ENCODE measurements at places on chromosomes 5 and 9.

DNA sequence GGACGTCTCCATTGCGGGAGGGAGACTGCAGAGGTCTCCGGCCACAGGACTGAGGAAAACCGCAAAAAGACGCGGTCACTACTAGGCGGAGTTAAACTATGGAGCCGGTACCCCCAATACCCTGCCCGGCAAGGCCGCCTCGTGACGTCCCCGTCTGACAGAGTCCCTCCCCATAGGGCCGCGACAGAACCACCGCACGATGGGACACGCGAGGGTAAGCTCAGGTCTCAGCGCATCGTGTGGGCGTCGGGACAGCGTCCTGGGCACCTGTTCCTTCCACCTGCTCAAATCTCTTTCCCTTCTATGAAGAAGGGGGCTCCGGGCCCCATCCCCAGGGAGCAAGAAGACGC is 35.2 kb upstream of the GLDC start:
- DNase-seq: no peak

DNA sequence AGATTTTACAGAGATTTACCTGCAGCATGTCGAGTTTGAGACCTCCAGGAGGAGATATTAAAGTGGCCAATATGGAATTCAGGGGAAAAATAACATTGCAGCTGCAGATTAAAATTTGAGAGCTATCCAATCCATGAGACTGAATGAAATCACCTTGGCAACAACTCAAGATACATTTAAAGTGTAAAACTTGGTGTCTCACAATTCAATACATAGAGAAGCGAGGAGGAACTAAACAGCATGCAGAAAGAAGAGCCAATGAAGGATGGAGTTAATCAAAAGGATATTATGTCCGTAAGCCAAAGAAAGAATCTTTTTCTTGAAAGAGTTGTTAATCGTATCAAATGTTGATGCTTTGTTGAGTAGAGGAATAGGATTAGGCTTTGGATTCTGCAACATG is 455.1 kb downstream of the CDH18 start:
- DNase-seq: no peak

GRCh38 chr9:137112564-137113384 is 1.8 kb downstream of the DPP7 start:
- DNase-seq: no peak

- DNase-seq: no peak
Measured at GRCh38 chr5:161058781-161059180, 206.8 kb upstream of the ATP10B start.

- DNase-seq: no peak
Measured at GRCh38 chr9:5231212-5231611, at the start of gene INSL4. INSL4 (plus strand) TSS chr9:5231419; CDS start chr9:5231524, 105 bp downstream.

DNA sequence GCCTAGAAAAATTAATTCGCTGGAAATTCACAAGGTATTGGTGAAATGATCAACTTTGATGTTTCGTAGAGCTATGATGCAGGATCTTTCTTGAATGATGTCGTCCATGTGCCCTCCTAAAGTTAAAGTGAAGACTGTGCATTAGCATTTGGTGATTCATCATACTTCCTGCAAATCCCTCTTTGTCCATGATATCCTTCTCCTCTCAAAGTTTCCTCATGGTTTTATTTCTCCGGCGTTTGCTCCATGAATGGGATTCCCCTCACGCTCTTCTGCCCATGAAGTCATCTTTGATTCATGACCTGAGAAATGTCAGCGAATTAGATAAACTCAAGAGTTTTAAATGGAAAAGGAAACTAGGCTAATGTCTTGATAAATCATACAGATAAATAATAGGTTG is 372.7 kb downstream of the PSAT1 start:
- no peak for DNase-seq

GRCh38 chr5:30752015-30752414 is 441.5 kb upstream of the CDH6 start:
- DNase-seq: no peak

DNA sequence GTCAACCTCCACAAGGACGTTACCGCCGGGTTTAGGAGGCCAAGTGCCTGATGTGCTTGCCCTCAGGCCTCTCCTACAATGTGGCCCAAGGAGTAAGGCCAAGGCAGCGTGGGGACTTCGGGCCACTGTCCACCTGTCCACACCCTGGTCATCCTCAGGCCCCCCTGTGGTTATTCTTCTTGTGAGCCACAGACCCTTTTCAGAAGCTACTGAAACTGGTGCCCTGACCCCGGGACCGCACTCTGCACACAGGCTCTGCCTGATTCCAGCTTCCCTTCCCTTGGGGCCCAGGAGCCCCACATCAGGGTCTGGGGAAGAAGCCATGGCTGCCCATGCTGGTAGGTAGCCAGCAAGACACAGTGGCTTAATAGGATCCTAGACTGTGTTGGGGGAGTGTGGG is 128.8 kb downstream of the OLFM1 start:
- DNase-seq: no peak

Data from stimulated activated CD4-positive, alpha-beta T cell treated with anti-CD3 and anti-CD28 coated beads, Interleukin-1b, Interleukin-23, amount 100 ng/mL, for 1 hour (primary cell).